ENCODE measurements at places on chromosomes 11 and 22.

DNA sequence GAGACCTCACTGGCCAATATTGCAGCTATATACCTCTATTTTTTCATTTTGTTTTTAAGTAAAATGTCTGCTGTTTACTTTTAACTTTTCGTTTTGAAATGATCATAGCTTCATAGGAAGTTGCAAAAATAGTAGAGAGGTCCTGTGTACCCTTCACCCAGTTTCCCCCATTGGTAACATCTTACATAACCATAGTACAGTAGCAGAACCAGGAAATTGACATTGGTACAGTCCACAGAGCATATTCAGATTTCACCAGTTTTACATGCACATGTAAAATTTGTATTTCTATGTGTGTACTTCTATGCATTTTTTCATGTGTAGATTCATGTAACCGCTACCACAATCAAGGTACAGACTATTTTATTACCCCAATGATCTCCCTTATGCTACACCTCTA is 3.8 kb downstream of the AMOTL1 start:
- DNase-seq = no peak

DNA sequence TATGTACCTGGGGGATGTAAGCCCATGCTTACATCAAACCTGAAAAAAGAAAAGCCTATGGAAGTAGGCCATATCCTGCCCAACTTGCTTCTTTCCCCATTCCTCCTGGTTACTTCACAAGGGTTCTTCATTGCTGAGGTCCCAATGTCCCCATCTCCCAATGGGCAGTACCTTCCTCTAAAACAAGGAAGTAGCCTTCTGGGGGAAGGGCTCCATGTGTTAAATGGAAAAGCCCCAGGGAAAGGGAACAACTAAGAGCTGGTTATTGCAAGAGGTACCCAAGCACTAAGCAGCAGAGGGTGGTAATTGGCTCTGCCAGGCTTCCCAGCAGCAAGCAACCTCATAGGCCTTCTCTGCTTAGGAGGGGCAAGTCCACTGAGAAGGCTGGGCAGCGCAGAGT is 11.3 kb downstream of the TMEM216 start:
- DNase-seq = no peak

DNA sequence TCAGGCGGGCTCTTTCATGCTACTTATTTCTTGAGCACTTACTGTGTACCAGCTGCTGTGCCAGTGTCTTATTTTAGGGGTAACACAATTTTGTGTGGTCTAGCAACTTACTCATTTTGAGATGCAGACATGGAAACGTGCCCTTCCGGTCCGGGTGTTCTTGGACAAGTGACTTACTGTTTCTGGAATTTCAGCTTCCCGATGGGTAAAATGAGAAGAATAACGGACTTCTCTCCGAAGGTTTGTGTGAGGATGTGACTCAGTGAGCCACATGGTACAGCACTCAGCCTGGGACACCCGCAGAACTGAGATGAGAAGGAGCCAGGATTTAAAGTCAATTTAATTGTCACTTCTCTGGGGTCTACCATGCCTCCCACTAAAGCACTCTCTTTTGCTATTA is 114.5 kb upstream of the SYT13 start:
- DNase-seq = no peak

GRCh38 chr11:37642296-37642695 is 1044.3 kb upstream of the RAG2 start:
- DNase-seq = no peak

- DNase-seq = no peak
Measured at GRCh38 chr22:23130697-23131096, 11.1 kb downstream of the RSPH14 start.

Data from CD4-positive, alpha-beta T cell treated with Interferon alpha-2 for 1 hour (primary cell).